ENCODE measurements at places on chromosomes 12 and 14. TPM values are rescaled to one million over a fixed set of nuclear protein-coding genes. Genes with fewer than 3 reads are reported as not detected.

DNA sequence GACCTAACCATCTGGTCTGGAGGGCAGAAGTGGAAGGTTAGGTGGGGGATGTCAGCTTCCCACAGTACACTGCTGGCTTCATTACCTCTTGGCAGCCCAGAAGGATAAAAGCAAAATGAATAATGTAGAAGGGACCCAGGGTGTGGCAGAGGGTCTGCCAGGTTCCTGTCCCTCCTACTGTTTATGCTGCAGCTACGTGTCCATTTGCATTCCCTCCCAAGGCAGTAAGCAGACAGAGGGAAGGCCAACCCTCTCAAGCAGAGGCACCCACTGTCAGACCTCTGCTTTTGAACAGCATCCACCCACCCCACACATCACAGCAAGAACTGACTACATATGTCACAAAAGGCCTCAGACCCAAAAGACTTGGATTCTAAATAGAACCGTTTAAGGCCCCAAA is 19.4 kb downstream of the MAX start:
- no peak for DNase-seq

- DNase-seq, result no peak
Measured at GRCh38 chr14:64673316-64673715, 30.9 kb upstream of the PLEKHG3 start.

GRCh38 chr14:22597265-22597664 is 835 bp upstream of the ABHD4 start:
- DNase-seq, result no peak

DNA sequence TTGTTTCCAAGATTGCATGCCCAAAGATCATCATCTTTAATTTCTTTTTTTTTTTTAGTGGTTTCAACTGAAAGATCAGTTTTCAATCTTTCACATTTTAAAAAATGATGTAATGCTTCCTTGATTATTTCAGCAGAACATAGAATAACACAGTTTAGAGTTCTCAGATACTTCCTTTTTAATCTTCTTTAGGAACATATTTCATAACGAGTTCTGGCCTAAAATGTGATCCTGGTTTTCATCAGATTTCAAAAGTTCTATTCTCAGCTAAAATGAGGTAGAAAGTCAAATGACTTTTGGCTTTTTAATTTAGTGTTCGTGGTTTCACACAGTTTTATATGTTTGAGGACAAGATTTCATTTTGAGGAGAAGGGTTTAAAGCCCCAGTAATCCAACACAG is 40.0 kb upstream of the NR1H4 start:
- DNase-seq, result no peak

- no peak for DNase-seq
Measured at GRCh38 chr14:100838493-100839314, 12.8 kb downstream of the MEG3 start.

- DNase-seq, result no peak
Measured at GRCh38 chr14:25092258-25092740, 42.4 kb upstream of the STXBP6 start.

GRCh38 chr12:94276725-94277124 is 128.3 kb downstream of the PLXNC1 start:
- no peak for DNase-seq

DNA sequence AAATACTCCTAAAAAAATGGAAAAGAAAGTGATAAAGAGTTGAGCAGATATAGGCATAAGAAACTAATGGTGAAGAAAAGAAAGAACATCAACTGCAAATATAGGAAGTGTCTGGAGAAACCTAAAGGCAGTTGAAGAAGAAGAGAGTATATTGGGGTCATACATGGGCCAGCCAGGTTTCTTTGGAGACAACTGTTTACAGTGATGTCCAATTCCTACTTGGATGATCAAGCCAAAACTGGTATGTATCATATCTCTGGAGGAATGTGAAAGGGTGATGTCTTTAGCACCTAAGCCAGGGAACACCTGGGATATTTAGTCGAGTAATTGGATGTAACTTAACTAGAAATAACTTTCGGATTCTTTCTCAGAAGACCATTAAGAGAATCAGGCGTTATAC is 129.3 kb upstream of the FLRT2 start:
- DNase-seq, result no peak

GRCh38 chr12:56590237-56590830 is 39.8 kb downstream of the BAZ2A start:
- DNase-seq, result no peak

GRCh38 chr12:69886109-69886508 is 61.1 kb downstream of the MYRFL start:
- DNase-seq, result no peak

GRCh38 chr12:10320643-10321042 is 13.0 kb downstream of the KLRD1 start:
- no peak for DNase-seq

DNA sequence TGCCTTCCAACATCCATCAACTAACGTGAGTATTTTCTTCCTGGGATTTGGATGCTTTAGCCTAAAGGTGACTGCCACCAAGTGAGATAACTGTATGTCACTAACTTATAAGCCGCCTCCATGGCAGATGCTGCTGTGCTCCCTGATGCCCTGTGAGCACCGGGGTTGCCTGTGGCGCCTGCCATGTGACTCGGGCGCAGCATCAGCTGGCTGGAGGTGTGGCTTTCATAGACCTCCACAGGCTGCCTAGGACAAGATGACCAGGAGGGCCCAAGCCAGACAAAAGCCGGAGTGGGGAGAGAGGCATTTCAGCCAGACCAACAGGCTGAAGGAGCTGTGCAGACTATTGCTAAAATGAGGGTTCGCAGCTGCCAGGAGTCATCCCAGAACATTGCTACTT is 55.7 kb downstream of the ANAPC7 start:
- DNase-seq, result no peak

- DNase-seq, result no peak
Measured at GRCh38 chr12:94244165-94245133, 96.1 kb downstream of the PLXNC1 start.

GRCh38 chr12:52873832-52874572 is 25.2 kb upstream of the KRT78 start:
- no peak for DNase-seq

- DNase-seq, result no peak
Measured at GRCh38 chr12:89185889-89186288, 166.4 kb downstream of the DUSP6 start.

DNA sequence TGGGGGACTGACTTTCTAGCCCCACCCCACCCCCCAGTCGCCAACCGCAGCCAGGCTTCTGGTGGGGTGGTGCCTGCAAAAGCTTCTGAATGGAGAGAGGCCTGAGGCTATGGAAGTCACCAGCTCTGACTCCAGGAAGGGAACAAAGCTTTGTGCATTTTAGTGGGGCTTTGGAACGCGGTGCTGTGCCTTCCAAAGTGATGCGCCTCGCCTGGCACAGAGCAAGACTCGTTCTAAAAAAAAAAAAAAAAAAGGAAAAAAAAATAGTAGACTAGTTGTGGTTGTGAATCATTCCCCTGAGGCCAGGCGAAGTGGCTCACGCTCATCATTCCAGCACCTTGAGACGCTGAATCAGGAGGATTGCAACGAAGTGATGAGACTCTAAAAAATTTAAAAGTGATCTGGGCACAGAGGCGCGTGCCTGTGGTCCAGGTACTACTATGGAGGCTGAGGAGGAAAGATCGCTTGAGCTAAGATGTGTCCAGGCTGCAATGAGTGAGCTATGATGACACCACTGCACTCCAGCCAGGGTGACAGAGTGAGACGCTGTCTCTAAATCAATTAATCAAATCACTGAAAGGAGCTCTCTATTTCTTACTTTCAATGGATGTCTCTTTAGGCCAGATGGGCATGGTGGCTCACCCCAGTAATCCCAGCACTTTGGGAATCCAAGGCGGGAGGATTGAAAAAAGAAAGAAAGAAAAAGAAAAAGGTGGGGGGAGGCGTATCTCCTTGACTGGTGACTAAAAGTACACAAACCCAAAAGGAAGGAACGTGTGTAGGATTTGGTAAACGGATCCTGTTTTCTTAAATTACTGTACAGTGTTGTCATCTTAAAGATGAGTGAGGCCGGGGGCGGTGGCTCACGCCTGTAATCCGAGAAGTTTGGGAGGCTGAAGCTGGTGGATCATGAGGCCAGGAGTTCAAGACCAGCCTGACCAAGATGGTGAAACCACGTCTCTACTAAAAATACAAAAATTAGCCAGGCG is 259.6 kb upstream of the ALG10B start:
- no peak for DNase-seq

- no peak for DNase-seq
Measured at GRCh38 chr14:33504246-33505099, 446.4 kb downstream of the EGLN3 start.

DNA sequence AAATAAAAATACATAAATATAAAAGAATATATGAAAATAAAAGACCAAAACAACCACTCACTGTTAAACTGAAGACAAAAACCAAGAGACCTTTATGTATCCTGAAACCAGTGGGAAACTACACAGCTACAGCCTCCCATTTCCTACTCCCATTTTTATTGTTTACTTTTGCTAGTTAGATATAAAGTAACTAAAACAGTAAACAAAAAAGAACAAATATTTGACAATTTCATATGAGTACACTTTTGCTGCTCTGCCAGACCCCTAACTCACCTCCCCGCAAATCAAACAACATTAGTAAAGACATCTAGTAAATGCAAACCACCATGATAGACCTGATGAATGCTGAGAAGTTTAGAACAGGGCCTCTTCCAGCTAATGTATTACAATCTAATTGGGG is 97.1 kb downstream of the BCL2L14 start:
- DNase-seq, result no peak

DNA sequence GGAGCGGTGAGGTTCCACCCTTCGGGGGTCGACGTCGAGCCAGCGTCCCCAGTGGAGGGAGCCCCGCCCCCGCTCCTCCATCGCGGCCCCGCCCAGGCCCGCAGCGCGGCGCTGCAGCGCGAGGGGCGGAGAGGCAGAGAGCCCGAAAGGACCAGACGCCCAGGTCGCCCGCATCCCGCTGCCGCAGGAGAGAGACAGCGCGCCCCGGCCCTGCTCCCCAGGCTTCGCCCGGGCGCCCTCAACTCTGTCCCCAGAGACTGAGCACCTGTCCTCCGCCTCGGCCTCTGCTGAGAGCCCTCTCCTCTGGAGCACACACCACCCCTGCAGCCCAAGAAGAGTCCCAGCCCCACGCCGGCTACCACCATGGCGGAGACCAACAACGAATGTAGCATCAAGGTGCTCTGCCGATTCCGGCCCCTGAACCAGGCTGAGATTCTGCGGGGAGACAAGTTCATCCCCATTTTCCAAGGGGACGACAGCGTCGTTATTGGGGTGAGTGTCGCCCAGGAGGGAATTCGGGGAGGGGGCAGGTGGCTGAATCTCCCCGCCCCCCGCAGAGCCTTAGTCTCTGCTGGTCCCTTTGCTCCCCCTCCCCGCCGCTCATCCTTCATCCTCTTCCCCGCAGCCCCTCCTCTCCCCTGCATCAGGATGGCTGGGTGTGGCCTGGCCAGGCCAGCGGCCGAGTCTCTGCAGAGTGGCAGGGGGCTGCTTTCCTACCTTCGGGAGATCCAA is at the start of gene KIF5A:
Gene KIF5A (plus strand): TSS at position 136 of the 732 bp plus-strand sequence. CDS start 228 bp downstream, at position 364.
- no peak for DNase-seq

DNA sequence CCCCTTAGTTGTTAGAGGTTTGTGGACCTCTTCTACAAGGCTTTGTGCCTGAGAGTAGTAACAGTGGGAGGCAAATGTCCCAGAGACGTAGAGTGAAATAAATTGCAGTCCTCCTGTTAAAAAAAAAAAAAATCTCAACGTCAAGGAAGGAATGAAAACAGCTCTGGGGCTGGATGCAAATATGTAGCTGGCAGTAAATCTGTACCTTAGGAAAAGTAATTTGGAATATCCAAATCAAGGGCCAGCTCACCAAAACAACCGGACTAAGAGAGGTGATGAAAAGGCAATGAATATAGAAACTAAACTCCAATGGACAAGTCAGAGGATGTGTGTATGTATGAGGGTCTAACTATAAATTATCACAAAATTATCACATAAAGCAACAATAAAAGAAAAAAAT is 27.0 kb downstream of the SINHCAF start:
- no peak for DNase-seq

Gene LMNTD1
- 0.16 TPM for polyA plus RNA-seq

Gene ATN1
- 115 TPM for polyA plus RNA-seq

Gene SMCO2
- 0.76 TPM for polyA plus RNA-seq

Gene SMIM41
- polyA plus RNA-seq, result 0.27 TPM

Gene MRPL52
- polyA plus RNA-seq, result 105 TPM

Gene EXOC3L4
- 2.5 TPM for polyA plus RNA-seq

Gene NDRG2
- polyA plus RNA-seq, result 172 TPM

Gene KITLG
- polyA plus RNA-seq, result 33.6 TPM

Gene OVCH1
- polyA plus RNA-seq, result 0.89 TPM

Gene OR6C3
- polyA plus RNA-seq, result not detected
